ENCODE measurements at places on chromosomes 1 and 21. TPM values are rescaled to one million over a fixed set of nuclear protein-coding genes. Genes with fewer than 3 reads are reported as not detected.

Gene LMOD1
- not detected for total RNA-seq

Gene OR6K3
- total RNA-seq = not detected

Gene CD46
- 145 TPM for total RNA-seq

Gene AMY1B
- total RNA-seq = not detected

Gene TMEM54
- total RNA-seq = not detected

Gene CYP4Z1
- total RNA-seq = not detected

Gene SPATA1
- 4.0 TPM for total RNA-seq

Gene TBX19
- 2.4 TPM for total RNA-seq

Gene TMEM82
- not detected for total RNA-seq

Gene TRIM46
- total RNA-seq = 18.3 TPM

Gene LRRC71
- total RNA-seq = not detected

Gene PTPN7
- 231 TPM for total RNA-seq

- no peak overlapping the region for H3K27ac ChIP-seq
- peaks cover 8% of the 10 kb centered on the region for H3K36me3 ChIP-seq
- no peaks in the 10 kb centered on the region for H3K4me1 ChIP-seq
- H3K27me3 ChIP-seq = no peaks in the 10 kb centered on the region
Observed at GRCh38 chr1:246748867-246749266, 24.7 kb downstream of the SCCPDH start.

GRCh38 chr21:32993894-32994293, 31.8 kb upstream of the OLIG2 start:
- no peaks in the 10 kb centered on the region for H3K36me3 ChIP-seq
- DNase-seq = no peak
- H3K4me3 ChIP-seq = no peak overlapping the region

DNA sequence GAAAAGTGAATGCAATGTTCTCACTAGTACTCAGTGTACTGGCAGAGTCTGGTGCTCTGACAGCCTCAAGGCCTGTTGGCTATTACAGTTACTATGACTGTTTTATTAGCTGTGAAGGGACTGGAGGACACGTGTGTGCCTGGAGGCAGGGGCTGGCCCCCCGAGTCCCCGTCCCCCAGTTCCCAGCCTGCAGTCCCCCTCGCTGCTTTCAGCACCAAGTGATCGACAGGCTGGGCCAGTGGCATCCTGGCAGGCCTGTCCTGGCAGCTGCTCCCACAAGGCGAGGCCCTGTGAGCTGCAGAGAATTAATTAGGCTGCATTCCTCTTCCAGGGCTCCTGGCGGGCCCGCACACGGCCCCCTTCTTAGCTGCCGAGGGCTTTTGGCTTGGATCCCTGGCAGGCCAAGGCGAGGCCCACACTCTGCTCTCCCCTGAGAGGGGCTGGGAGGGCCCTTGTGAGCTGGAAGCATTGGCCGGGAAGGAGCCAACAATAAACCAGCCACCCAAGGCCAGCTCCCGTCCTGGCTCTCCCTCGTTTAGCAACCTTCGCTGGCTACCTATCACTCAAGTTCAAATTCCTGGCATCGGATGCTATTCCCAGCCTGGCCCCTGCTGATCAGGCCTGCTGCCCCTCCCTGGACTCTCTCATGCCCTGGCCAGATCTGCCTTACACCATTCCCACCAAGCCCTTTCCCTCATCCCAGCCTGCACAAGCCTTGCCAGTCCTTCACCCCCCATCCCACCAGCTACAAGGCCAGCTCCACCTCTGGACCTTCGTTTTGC, 9.8 kb downstream of the EDN2 start:
- H3K27me3 ChIP-seq = peaks cover 7% of the 10 kb centered on the region
- no peak overlapping the region for H3K4me3 ChIP-seq
- H3K27ac ChIP-seq = no peak overlapping the region

- no peak overlapping the region for H3K4me3 ChIP-seq
- no peaks in the 10 kb centered on the region for H3K4me1 ChIP-seq
- no peaks in the 10 kb centered on the region for H3K36me3 ChIP-seq
- H3K27ac ChIP-seq = no peak overlapping the region
Observed at GRCh38 chr21:40340357-40340756, 473.1 kb downstream of the PCP4 start.

DNA sequence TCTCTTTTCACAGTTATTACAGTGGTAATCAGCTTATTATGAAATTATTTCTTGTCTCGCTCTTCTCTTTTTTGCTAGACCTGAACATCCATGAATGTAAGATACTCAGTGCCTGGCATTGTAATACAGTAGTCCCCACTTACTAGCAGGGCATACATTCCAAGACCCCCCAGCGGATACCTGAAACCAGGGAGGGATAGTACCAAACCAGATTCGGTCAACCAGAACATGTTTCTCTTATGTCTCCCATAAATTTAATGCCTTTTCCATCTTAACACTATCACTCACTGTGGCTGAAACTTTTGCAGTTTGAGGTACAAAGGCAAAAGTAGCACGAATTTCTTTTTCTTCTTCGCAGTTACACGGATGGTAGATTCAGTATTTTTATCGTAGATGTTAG, 24.6 kb upstream of the B3GALT2 start:
- H3K36me3 ChIP-seq = peaks cover 88% of the 10 kb centered on the region
- H3K4me3 ChIP-seq = no peak overlapping the region
- H3K4me1 ChIP-seq = peaks cover 18% of the 10 kb centered on the region
- DNase-seq = no peak

DNA sequence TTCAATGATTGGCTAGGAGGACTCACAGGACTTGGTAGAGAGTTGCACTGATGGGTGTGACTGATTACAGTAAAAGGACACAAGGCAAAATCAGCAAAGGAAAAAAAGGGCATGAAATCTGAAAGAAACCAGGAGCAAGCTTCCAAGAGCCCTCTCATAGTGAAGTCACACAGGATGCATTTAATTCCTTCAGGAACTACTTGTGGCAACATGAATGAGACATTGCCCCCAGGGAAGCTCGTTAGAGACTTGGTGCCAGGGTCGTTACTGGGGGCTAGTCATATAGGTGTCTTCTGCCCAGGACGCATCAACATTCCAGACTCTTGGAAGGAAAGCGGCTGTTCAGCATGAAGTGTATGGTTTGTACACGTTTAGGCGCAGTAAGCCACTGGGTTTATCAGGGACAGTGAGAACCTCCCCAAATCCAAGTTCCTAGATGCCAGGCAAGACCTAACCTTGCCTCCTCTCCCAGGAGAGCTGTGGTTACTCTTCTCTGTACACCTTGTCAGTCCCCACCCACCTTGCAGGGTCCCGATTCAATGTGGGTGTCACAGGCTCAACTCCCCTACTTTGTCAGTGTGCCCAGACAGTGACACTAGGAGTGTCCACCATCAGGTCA, 26.0 kb upstream of the C2CD2 start:
- peaks cover 16% of the 10 kb centered on the region for H3K27me3 ChIP-seq
- peaks cover 5% of the 10 kb centered on the region for H3K36me3 ChIP-seq
- H3K27ac ChIP-seq = no peak overlapping the region
- H3K4me1 ChIP-seq = peaks cover under 1% of the 10 kb centered on the region
- DNase-seq = no peak

DNA sequence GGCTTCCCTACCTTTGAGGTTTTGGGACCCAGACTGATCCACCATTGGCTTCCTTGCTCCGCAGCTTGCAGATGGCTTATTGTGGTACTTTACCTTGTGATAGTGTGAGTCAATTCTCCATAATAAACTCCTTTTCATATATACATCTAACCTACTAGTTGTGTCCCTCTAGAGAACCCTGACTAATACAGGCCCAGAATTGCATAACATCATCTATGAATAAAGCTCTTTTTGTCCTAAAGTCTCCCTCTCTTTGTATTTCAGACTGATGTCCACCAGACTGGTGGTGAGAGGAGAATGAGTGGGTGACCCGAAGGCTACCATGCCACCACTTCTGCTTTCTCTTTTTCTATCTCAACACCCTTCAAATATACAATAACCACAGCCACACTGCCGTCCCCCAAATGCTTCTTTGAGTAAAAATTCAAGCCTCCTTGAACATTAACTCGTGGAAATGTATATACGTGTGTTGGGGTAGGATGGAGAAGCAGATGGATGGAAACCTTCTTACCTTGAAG, 265.7 kb downstream of the PTBP2 start:
- H3K27me3 ChIP-seq = no peaks in the 10 kb centered on the region
- no peak overlapping the region for H3K4me3 ChIP-seq
- H3K36me3 ChIP-seq = no peaks in the 10 kb centered on the region

DNA sequence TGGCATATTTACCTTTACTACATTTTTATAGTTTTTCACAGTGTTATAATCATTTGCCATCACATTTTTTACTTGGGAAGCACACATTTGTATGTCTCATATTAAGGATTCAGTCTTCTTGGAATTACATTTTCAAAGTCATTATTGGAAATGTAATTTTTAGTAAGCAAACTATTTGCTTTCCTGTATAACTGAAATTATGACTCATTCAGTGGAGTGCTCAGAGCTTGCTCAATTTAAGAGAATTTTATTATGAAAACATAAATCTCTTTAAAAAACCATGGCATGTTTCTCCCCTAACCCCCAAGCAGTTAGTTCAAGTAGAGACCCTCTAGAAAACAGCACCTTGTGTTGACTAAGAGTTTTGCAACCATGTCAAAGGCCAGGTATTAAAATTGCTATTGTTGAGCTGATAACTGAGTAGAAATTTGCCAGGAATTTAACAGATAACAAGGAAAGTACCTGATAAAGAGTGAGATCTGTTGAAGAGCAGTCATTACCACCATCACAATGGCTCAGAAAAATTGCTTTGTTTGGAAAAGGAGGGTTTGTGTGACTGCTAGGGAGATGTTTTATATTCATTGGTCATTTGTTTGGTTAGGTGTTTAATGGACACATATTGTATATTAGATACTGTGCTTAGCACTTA, 105.9 kb downstream of the KCNK2 start:
- H3K36me3 ChIP-seq = no peaks in the 10 kb centered on the region
- DNase-seq = no peak
- no peaks in the 10 kb centered on the region for H3K27me3 ChIP-seq
- H3K27ac ChIP-seq = no peak overlapping the region
- H3K4me3 ChIP-seq = no peak overlapping the region

DNA sequence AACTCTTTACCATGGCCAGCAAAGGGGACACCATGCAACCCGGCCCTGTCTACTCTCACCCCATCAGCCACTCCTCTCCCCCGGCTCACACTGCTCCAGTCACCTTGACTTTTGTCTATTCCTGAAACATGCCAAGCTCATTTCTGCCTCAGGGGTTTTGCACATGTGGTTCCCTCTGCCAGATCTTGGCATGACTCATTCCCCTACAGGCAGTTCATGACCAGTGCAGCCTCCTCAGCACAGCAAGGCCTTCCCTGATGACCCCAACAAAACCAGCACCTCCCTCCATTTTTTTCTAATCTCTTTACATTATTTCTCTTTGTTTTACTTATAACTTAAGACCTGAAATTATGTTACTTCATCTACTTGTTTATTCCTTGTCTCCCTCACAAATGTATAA, 58.6 kb upstream of the GJB5 start:
- no peaks in the 10 kb centered on the region for H3K36me3 ChIP-seq
- peaks cover 7% of the 10 kb centered on the region for H3K27me3 ChIP-seq
- no peak overlapping the region for H3K4me3 ChIP-seq
- no peak for DNase-seq
- H3K27ac ChIP-seq = no peak overlapping the region

- DNase-seq = peak; percentile 20
- H3K27me3 ChIP-seq = peaks cover 9% of the 10 kb centered on the region
- no peaks in the 10 kb centered on the region for H3K36me3 ChIP-seq
- no peak overlapping the region for H3K27ac ChIP-seq
- H3K4me1 ChIP-seq = peaks cover 43% of the 10 kb centered on the region
Observed at GRCh38 chr1:65260851-65261473, 48.4 kb upstream of the DNAJC6 start.

GRCh38 chr1:91092503-91092902, 70.7 kb upstream of the ZNF644 start:
- H3K4me3 ChIP-seq = no peak overlapping the region
- no peaks in the 10 kb centered on the region for H3K27me3 ChIP-seq
- H3K27ac ChIP-seq = no peak overlapping the region
- no peak for DNase-seq

- no peak overlapping the region for H3K27ac ChIP-seq
- H3K36me3 ChIP-seq = no peaks in the 10 kb centered on the region
- H3K4me3 ChIP-seq = no peak overlapping the region
- H3K4me1 ChIP-seq = peaks cover 7% of the 10 kb centered on the region
Observed at GRCh38 chr1:184376369-184376768, 10.5 kb upstream of the C1orf21 start.

DNA sequence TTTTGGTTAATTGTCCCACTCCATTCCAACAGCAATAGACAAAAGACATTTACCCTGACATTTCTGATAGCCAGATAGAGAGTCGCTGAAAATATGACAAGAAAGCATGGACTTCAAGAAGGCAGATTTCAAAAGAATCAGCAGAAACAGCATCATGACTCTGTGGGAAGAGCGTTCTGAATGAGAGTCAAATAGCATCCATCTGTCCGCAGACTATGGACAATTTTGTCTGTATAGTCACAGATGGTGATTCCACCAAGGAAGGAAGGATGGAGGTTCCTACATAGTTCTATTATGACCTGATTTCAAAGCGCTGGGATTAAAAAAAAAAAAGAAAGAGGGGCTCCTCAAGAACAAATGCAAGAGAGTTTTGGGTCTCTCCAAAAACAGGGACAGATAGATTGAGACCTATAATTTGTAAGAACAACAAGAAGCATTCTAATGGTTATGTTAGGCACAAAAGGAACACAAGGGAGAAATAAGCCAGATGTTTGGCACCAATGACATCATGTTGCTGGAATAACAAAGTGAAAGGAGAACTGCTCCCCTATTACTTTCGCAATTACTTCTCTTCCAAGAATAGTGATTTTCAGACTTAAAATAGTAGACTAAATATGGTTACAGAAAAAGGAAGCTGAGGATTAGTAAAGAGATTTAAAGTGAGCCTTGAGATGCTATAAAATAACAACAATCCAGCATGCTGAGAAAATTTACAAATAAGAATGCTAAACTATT, 28.5 kb downstream of the NIBAN1 start:
- DNase-seq = no peak
- peaks cover 35% of the 10 kb centered on the region for H3K4me1 ChIP-seq
- H3K27ac ChIP-seq = no peak overlapping the region

DNA sequence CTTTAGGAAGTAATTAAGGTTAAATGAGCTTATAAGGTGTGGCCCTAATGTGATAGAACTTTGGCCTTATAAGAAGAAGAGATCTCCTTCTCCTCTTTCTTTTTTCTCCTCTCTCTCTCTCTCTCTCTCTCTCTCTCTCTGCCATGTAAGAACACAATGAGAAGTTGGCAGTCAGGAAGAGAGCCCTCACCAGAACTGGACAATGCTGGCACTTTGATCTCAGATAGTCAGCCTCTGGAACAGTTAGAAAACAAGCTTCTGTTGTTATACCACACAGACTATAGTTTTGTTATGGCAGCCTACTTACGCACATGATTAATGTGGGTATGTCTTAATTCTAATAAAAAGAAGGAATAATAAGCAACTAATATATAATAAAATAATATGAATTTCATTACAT, 444.2 kb upstream of the LRRC7 start:
- no peaks in the 10 kb centered on the region for H3K36me3 ChIP-seq
- no peak overlapping the region for H3K27ac ChIP-seq
- no peaks in the 10 kb centered on the region for H3K27me3 ChIP-seq
- no peaks in the 10 kb centered on the region for H3K4me1 ChIP-seq

DNA sequence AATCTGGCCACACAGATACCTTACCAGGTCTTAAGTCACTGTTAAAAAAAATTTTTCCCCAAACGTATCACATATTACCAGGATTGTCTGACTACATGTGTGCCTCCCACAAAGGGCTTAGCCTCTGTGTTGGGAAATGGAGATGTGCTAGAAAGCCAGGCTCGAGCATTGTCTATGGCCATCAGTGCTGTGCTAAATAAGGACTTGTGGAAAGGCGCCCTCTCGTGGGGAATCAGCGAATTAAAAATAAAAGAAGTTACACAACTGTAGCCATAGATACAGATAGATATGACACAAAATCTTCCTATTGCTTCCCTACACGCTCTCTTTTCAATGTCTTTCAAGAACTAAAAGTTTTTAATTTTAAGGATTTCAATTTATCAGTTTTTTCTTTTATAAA, 47.5 kb upstream of the CRNN start:
- no peak overlapping the region for H3K4me3 ChIP-seq
- peaks cover 28% of the 10 kb centered on the region for H3K4me1 ChIP-seq
- no peak overlapping the region for H3K27ac ChIP-seq
- peaks cover 18% of the 10 kb centered on the region for H3K27me3 ChIP-seq
- no peaks in the 10 kb centered on the region for H3K36me3 ChIP-seq

All from activated CD4-positive, alpha-beta memory T cell treated with anti-CD3 and anti-CD28 coated beads, Interleukin-2, amount 10 ng/mL, durations not matched to agents 7 days and 5 days (primary cell).